ENCODE measurements at places on chromosomes 16 and 17.

GRCh38 chr17:19570544-19571062, 36.9 kb downstream of the SLC47A1 start:
- no peak for DNase-seq

- no peak for DNase-seq
Observed at GRCh38 chr17:45942284-45942683, 47.9 kb downstream of the MAPT start.

- no peak for DNase-seq
Observed at GRCh38 chr17:58320570-58321323, 7.8 kb downstream of the TSPOAP1 start.

DNA sequence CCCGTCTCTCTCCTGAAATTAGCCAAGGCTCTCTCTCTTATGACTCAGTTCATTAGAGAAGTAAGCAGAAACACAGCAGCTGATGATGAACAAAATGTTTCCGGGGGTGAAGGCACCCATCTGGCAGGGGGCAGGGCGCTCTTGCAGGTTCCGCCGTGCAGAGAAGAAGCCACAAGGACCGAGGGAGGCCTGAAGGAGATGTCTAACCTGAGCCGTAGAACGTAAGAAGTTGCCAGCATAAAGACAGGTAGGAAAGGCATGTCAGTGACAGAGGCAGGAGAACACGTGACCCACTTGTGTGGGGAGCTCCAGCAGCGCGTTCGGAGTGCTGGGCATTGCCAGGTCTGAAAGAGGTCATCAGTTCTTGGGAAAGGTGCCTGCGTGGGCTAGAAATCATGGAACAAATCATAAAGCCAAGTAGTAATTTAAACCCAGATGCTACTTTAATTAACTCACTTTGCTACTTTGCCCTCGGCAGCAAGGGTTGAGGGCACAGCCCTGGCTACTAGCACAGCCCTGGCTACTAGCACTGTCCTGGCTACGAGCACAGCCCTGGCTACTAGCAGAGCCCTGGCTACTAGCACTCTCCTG, 198.6 kb downstream of the RPTOR start:
- DNase-seq, result no peak

All from activated CD4-positive, alpha-beta T cell treated with anti-CD3 and anti-CD28 coated beads, Interleukin-2, amount 50 U/mL, for 24 hours (primary cell).